ENCODE measurements at places on chromosomes 11 and 22.

DNA sequence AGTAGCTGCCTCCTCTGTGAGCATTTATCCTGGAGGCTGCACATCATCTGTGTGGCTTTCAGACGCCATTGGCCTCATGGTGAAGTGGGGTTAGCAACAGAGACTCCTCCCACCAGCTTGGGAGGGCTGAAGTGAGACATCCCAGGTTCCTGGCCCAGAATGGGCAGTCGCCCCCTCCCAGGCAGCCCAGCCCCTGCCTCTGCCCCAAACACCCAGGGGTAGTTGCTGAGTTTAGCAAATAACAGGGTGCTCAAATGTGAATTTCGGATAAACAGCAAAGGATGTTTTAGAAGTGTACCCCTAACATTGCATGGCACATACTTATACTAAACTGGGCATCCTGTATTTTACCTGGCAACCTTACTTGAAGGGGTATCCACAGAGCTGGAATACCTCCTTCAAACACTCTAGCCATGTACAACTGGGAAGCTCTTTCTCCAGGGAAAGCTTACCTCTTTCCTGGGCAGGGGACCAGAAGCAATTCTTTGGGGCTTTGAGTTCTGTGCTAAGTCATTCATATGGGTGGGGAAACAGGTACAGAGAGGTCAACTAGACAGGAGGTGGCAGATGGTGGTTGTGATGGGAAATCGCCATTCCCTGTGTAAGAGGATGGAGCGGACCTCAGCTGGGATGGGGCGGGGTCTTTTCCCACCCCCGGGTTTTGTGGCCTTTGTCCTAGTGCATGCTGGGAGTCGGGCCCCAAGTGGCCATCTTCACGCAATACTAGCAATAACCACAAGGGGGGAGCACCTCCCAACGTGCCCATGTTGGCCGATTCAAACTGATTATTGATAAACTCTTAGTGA, 19.3 kb downstream of the MTFP1 start:
- no peak for DNase-seq

- no peak for DNase-seq
Observed at GRCh38 chr11:17638311-17638710, 81.1 kb upstream of the MYOD1 start.

DNA sequence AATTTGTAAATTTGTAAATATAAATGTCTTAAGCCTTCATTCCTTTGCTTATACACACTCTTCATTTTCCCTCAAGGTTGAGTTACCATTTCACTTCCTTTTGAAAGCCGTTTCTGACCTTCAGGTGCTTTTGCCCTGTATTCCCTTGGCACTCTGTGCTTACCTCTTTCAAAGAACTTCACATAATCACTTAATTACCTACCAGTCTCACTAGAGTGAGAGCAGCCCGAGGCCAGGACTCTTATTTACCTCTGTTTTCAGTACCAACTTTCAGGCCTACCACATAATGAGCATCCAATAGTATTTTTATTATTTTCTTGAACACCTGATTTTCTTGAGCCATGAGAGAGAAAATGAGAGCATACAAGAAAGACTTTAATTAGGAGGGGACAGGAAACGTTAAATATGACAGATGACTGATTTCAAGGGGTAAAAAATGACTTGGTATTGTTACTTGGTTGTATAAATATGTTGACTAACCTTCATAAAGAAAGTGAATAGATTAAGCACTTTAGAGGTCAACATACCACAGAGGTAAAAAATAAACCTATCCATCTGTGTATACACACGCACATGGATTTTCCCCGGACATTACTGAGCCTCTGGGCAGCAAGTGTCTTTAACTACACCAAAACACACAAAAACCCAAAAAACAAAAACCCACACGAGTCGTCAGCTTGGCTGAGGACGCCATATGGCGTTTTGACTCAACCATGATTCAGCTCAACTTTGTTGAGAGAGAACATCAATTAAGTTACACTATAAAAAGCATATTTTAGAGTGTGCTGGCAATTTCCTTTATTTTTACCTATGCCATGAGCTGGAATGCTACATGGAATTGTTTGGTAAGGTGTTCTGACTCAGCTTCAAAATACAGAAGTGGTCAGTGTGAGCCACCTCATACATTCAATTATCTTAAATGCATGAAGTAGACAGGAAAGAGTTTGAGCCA, 7.6 kb downstream of the ATXN10 start:
- DNase-seq: no peak

GRCh38 chr11:104699981-104700380, 198.3 kb downstream of the CASP12 start:
- DNase-seq: no peak

- DNase-seq: no peak
Observed at GRCh38 chr22:27533105-27533745, 268.3 kb downstream of the MN1 start.
